ENCODE measurements at places on chromosomes 16 and 17.
A peak's percentile ranks its signal among the peaks of the same experiment; 100 is the strongest.

GRCh38 chr16:63983401-63983800, 1138.5 kb downstream of the CDH11 start:
- no peak for DNase-seq

- no peak for DNase-seq
These were observed 6.9 kb upstream of the GJD3 start for GRCh38 chr17:40371261-40371929.

DNA sequence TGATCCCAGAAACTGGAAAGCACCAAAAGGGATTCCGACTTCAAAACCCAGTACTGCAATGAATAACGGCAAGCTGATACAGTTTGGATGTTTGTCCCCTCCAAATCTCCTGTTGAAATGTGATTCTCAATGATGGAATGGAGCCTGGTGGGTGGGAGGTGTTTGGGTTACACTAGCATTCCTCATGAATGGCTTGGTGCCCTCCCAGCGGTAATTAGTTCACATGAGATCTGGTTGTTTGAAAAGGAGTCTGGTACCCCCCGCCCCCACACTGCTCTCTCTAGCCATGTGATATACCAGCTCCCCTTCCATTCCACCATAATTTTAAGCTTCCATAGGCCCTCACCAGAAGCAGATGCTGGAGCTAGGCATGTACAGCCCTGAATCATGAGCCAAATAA, 40.1 kb downstream of the RANBP10 start:
- DNase-seq, result no peak

DNA sequence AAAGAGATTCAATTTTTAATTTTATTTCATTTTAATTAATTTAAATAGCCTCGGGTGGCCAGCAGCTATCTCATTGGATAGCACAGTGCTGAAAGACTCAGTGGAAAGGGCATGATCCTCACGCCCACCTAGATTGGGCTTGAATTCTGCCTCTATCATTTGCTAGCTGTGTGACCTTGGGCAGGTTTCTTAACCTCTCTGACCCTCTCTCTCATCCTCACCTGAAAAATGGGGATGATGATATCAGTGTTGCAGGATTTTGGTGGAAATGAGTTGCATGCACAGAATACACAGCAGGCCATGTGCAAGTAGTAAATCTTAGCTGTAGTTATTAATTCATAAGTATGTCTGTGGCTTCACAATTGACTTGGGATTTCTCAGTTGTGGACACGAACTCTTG, 272.4 kb upstream of the XYLT1 start:
- DNase-seq, result no peak

- no peak for DNase-seq
These were observed 998 bp downstream of the ACD start for GRCh38 chr16:67658849-67659674.

GRCh38 chr16:9824200-9825068, 357.8 kb downstream of the GRIN2A start:
- DNase-seq, result no peak

- DNase-seq, result no peak
These were observed 5.8 kb downstream of the NEUROD2 start for GRCh38 chr17:39601758-39602532.

DNA sequence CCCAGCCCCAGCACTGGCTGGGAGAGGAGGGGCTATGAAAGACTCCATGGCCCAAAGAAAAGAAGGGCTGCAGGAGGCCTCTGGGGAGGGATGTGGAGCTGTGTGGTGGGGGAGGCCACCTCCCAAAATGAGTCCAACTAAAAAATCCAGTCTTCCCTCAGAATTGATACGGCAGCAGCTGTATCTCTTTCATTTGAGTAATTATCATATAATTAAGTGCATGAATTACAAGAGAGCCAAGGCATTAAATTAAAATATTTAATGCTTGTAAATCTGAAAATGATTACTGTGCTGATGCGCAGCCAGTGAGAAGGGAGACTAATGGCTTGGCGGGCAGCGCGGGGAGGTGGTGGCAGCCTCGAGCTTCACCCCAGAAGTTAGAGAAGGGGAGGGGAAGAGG, 192.8 kb downstream of the C16orf78 start:
- DNase-seq, result no peak

DNA sequence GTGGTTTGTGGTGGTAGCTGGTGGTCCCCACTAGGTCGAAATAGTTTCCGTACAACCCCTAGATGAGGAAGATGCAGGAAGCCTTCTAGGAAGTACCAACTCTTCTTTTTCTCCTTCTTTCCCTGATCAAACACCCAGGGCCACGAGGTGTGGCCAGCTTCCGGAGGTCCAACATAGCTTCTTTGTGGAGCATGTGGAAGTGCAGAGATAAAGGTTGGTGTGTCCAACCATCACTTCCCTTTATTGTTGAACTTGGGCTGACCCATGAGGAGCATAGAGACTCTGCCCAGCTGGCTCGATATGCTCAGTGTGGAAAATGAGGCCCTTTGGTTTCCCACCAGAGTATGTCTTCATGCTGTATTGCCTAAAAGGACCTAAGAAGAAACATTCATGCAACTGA, 6.3 kb upstream of the RGS9 start:
- DNase-seq, result no peak

DNA sequence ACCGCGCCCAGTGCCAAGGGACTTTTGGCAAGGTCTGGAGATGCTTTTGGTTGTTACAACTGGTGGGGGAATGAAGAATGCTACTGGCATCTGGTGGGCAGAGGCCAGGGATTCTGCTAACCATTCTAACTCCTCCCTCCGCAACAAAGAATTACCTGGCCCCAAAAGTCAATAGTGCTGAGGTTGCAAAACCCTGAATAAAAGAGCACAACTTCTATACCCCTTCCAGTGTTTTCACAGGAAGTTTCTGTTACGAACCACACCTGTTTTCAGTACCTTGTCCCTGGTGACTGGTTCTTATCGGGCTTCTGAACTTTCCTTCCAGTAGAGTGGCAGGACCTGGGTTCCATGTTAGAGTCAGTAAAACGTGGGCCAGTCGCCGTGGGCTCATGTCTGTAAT, 17.3 kb downstream of the ABAT start:
- no peak for DNase-seq

DNA sequence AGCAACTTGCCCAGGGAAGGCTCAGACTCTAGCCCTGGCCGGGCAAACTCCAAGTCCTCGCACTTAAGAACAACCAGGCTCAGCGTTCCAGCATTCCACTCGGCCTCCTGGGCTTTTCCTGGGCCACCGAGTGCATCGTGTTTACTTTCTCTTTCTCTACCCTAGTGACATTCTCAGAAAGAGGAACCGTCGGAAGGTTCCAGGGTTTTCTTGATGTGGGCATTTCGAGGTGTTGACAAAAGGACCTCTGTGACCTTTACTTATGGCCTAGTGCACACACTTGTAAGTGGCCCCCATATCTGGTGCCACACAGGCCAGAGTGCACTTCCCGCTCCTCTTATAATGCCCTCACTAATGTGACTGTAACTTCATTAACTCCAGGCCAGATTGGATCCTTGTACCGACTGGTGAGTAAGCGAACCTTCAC, 3.1 kb upstream of the BANP start:
- no peak for DNase-seq

GRCh38 chr17:603406-604114, 111.1 kb downstream of the VPS53 start:
- no peak for DNase-seq

GRCh38 chr16:68076560-68076959, 8.6 kb upstream of the NFATC3 start:
- DNase-seq, result no peak

GRCh38 chr17:20260268-20260667, 207.1 kb downstream of the LGALS9B start:
- no peak for DNase-seq

DNA sequence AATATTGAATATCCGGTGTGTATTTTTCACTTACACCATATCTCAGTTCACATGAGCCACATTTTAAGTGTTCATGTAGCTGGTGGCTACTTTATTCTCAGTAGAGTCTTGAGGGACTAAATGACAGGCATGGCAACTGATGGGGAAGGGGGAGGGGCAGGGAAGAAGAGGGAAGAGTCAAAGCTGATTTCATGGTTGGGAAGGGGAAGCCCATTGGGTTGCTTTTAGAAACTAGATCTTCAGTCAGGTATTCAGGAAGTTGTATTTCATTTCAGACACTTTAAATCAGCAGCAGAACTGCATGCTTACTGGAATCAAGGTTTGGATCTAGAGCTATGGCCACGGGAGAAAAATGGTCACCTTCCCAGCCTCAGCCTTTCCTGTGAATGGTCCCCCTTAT, 2.9 kb upstream of the WIPI1 start:
- no peak for DNase-seq

DNA sequence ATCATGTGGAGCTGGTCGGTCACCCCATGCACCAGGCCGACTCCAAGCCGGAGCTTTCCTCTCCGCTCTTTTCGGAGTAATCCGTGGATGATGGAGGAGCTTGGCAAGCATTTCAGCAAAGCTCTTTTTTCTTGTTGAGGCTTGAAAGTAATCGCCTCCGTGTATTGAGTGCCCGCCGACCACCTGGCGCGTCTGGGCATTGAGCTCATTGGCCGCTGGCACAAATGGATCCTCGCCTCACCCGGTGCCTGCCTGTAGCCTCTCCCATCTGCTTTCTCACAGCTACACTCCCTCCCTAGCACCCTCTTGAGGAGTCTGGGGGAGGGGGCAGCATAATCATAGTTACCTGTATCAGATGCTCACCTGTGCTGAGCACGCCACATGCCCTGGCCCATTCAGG, 148.9 kb downstream of the CMIP start:
- no peak for DNase-seq

GRCh38 chr16:87305505-87306391, 11.4 kb downstream of the C16orf95 start:
- DNase-seq, result no peak

DNA sequence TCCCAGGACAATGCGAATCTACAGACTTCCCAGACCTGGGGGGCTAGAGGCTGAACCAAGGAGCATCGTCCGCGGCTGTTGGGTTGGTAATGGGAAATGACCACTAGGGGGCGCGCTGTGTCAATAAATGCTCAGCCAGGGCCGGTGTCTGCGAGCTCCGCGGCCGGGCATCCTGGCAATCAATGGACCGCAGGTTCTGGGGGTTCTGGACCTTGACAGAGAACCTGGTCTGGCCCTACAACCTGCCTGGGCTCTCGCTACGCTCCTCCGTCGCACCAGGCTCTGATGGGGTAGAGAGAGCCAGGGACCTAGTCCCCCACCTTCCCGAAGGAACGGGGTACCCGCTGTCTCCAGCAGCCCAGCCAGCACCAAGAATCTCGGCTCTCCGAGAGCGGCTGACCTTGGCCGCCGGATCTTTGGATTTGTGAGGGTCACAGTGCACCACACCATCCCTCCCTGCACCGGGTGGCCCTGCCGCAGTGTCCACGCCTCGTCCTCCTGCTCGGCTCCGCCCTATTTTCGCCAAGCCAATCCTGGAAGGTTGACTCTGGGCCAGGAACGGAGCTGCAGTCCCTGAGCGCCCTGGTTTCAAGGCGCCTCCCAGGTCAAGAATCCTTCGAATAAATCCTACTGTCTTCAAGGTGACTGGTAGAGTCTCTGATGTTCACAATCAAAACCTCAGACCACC, 20.4 kb upstream of the BEAN1 start:
- DNase-seq, result peak; percentile 82

All from effector CD8-positive, alpha-beta T cell (primary cell).